ENCODE measurements at places on chromosomes 4 and X.

- DNase-seq, result no peak
Measured at GRCh38 chrX:9676306-9676705, 89.3 kb downstream of the GPR143 start.

GRCh38 chr4:95580226-95580625 lies 31.5 kb upstream of the UNC5C start:
- no peak for DNase-seq

DNA sequence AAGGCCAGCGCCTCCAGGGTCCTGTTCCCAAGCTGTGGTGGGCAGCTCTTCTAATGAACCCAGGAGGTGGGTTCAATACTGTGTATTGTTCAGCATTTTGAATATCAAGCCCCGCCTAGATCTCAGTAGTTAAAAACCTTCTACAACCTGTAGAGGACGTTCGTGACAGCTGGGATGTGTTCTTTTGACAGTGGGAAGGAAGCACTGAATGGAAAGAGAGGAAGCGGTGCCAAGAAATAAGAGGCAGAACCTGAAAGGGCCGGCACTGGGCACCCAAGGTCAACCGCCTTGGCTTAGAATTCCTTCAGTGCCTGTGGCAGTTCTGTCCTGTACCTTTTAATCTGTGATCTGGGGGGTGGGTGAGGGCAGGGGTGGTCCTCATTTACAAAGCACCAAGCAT lies 73.1 kb downstream of the CC2D2A start:
- no peak for DNase-seq

DNA sequence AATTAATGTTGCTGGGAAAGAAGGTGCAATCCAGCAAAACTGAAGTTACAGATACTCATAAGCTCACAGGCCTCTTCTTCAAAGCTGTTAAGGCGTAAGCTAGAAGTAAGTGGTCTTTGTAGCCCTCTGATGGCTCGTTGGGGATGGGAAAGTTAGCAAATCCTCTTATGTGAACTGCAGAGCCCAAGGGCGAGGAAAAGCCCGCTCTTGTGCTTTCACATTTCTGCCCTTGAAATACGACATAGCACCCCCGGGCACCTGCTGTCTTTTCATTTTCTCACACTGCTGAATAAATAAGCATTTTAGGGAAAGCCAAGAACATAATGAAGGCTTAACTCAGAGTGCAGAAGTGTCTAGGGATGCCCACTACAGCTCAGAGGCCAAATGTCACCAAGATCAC lies 73.1 kb upstream of the SORBS2 start:
- no peak for DNase-seq

- DNase-seq, result no peak
Measured at GRCh38 chr4:110769578-110769977, 146.7 kb upstream of the PITX2 start.

DNA sequence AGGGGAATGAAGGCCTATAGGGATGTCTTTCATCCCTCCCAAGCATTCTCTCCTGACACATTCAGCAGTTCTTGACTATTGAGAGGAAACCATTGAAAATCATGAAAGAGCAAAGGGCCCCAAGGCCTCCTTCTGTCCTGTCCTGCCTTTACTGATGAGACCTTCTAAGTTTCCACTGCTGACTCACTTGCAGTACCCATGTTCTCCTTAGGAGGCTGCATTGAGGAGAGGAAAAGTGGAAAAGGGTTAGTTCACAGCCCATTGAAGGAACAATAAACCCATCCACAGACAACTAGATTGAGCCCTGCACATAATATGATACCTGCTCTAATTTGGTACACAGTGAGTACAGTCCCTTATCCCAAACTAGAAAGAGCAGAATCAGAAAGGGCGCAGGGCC lies 115.1 kb upstream of the PNPLA4 start:
- no peak for DNase-seq

DNA sequence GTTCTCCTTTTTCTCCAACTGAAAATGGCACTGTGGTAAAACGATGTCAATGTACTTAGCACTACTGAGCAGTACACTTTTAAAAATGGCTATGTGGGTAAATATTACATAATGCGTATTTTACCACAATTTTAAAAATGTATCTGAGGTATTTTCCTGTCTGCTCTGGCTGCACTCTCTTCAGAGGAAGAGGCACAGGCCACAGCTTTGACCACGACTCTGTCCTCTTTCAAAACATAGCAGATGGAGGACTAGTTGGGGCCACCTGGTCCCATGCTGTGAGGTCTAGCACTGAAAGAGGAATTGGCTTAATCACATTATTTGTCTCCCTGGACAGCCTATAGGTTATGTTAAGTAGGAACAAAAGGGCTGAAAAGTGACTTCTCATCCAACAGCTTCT lies 5.2 kb downstream of the KCNE5 start:
- DNase-seq, result no peak

DNA sequence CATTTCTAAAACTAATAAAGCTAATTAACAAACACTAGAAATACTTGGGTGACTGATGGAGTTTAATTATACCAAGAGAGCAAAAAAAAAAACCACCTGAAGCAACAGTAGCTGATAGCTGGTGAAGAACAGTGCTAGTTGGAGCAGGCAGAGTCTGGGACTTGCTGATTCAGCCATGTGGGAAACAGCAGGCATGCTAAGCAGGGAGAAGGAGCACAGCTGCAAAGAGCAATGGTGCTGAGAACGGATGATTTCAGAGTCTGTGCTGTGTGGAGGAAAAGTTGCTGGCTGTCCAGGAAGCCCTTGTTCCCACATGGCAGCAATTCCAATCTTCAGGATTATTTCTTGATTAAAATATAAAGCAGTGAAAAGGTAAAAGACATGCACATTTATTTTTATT lies 68.8 kb downstream of the NPY1R start:
- no peak for DNase-seq

- DNase-seq, result no peak
Measured at GRCh38 chr4:178778496-178778895, 1336.3 kb upstream of the AGA start.

GRCh38 chrX:113019958-113020357 lies 179.3 kb upstream of the AMOT start:
- no peak for DNase-seq

DNA sequence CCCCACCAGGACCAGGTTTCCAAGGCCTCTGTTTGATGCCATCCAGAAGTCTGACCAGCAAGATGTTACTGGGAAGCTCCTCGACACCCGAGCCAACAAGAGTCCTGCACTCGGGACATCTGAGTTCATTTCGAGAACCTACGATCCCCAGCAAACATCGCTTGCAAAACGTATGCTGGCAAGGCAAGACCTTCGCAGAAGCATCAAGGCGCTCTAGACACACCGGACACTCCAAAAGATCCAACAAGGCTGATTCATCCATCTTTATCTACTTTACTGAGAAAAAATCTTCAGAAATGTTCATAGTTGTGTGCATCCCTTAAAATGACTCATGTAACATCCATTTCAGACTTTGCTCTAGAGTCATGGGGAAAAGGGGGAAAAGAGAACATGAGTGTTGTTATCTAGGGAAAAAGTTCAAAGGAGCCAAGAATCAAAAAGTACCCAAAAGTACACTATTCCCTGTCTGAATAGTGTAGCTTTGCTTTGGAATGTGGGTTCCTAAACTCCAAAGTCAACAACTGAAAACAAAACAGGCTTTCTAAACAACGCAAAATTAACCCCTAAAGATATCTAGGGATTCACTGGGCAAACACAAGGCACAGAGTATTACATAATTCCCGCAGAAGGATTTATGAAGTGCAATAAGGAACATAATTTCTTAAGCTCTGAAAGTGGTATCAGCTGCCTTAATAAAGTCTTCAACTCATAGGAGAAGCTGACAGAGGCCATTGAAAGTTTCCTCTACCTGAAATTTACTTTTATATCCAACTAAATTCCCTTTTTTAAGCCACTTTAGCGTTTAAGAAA lies 1.6 kb downstream of the SH3RF1 start:
- DNase-seq, result no peak

- DNase-seq, result no peak
Measured at GRCh38 chr4:21858971-21859370, 89.6 kb downstream of the KCNIP4 start.

GRCh38 chr4:186765673-186766546 lies 42.3 kb upstream of the FAT1 start:
- no peak for DNase-seq

DNA sequence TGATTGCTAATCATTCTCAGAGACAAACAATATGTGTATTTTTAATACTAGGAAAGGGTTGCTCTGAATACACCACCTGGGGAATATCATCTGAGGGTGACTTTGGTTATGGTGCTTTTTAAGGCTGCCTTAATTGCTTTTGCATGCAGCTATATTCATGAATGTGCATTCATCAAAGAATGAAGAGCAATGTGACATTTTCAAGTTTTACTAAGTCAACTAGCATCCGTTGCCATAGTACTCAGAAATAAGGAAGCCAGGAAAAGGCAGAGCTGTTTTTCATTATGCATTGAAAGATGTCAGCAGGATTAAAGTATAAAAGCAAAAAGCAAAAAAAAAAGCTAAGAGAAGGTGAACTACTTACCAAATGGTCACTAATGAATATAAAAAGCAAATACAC lies 67.4 kb upstream of the PCDH18 start:
- DNase-seq, result no peak

GRCh38 chr4:81606801-81607501 lies 135.2 kb upstream of the RASGEF1B start:
- no peak for DNase-seq

DNA sequence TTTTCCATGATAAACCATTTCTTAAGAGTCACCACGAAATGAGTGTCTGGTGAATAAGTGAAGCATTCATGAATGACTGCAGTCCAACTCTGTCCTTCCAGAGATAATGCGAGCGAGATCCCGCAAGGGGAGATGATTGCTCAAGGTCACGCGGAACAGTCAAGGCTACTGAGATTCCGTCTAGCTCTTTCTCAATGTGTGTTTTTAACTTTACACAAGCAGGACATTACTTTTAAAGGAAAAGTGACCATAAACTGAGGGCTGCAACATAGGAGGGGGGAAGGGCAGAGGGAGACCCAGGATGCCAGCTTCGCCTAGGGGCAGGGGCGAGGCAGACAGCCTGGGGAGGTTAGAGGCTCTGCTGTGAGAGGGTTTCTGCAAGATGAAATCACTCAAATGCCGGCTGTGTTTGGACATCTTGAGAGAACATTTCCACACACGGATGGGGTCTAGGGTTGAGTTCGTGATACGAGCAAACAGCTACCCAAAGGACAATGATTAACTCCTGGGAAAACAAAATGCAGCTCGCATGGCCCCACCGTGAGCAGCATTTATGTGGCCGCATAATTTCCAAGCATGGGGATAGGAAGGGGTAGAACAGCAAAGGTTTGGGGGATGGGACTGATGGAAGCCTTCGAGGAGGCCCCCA lies 23.8 kb upstream of the CCNQ start:
- no peak for DNase-seq

DNA sequence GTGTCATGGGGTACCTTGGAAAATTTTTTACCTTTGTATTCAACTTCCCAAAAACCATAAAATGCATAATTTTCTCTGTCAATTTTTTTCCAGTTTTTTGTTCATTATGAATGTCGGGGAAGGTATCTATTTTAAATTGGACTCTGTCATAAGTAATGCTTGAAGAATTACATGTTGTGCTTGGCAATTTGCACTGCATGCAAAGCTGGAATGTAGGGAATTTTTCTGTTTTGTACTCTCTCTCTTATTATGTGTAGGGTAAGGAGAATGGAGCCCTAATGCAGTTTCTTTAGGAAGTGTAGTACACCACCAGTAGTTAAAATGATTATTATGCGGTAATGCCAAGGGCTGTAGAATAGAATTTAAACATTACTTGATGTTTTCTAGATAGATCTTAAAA lies 137.7 kb upstream of the LIMCH1 start:
- DNase-seq, result no peak

GRCh38 chr4:158912806-158913205 lies 144.0 kb downstream of the FNIP2 start:
- DNase-seq, result no peak

GRCh38 chr4:19319607-19320006 lies 932.1 kb upstream of the SLIT2 start:
- no peak for DNase-seq

GRCh38 chr4:3315566-3315965 lies 22.7 kb downstream of the RGS12 start:
- no peak for DNase-seq

GRCh38 chrX:124860736-124861135 lies 458.9 kb upstream of the TEX13C start:
- no peak for DNase-seq

DNA sequence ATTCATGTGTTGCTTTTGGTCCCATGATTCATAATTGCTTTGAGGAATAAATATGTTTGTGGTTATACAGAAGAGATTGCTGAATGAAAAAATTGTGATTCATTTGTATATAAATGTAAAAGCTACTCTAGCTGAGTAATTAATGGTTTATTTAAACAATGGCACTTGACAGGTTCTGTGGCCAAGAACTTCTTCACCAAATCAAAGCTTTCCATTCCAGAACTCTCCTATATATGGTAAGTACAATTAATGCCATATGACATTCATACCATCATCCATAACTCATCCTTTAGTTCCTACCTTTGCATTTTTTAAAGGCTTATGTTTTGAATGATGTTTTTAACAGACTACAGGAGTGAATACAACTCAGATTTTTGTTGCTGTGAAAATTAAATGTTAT lies 105.8 kb downstream of the REPS2 start:
- DNase-seq, result no peak

- DNase-seq, result no peak
Measured at GRCh38 chr4:111230265-111230664, 607.4 kb upstream of the PITX2 start.

DNA sequence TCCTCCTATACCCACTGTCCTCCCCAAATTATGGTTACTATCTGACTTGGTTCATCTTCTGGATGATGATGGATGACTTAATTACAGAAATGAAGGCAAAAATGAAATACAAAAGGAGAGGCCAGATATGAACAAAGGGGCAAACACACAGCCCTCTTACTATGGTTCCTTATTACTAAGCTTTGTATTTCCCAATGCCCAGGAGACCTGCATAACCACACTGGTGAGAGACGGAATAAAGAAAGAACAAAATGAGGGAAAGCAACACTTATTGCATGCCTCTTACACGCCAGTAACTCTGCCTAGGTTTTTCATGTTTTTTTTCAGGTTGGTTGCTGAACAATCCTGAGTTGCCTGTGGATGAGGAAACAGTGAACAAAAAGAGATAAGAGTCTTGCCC lies 120.5 kb downstream of the SLC10A7 start:
- DNase-seq, result no peak

GRCh38 chr4:73869130-73870055 lies at the start of gene CXCL1:
Gene CXCL1 (plus strand): TSS chr4:73869393. CDS start chr4:73869471, 78 bp downstream.
- no peak for DNase-seq

- DNase-seq, result no peak
Measured at GRCh38 chrX:2370456-2370855, 130.3 kb downstream of the DHRSX start.

- DNase-seq, result no peak
Measured at GRCh38 chr4:7806338-7807090, 133.1 kb downstream of the AFAP1 start.

DNA sequence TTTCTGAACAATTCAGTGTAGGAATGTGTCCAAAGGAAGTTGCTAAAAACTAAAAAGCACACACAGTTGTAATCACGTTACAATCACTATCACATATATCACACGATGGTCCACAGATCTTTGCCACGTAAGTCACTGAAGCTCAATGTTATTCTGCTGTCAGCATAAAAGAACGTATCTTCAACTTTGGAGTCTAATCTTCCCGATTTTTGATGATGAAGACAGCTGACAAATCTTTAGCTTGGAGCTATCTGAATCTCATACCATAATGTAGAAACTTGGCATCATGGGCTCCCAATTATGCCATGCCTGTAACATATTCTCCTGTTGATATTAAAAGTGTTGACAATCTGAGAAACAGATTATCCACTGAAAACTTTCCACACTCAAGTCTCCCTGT lies 158.4 kb downstream of the UBE2NL start:
- no peak for DNase-seq

- DNase-seq, result no peak
Measured at GRCh38 chr4:128271551-128271950, 16.1 kb downstream of the PGRMC2 start.
